Right renal pelvis (tissue), 4 donors: ENCODE measurements at places on chromosomes 7 and 10.

DNA sequence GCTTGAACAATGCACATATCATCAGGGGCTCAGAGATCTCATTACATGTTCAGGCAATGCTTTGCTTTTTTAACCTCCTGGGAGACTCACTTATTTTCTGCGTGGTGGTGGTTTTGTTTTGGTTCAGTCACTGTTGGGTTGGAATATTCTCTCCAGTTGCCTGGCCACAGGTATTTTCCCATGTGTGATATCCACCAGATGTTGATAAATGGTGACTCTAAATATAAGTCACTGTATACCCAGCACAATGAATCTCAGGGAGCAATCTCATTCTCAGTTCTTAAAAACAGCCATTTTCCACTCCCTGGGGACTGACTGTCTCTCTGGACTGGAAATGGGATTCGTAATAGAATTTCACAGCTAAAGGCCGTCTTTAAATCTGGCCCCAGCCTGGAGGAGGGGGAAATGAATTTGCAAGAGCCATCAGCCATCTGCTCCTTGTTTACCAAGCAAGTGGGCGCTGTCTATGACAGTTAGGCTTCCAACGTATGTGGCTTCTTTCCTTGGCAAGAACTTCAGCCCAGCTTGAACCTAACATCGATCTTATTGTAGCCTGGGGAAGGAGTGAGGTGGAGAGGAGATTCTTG is 1106.2 kb downstream of the NRG3 start:
- no peak for DNase-seq

- DNase-seq: no peak
These were observed 48.1 kb downstream of the SAMD8 start for GRCh38 chr10:75159519-75159918.

- DNase-seq: no peak
These were observed 22.2 kb downstream of the MKX start for GRCh38 chr10:27723436-27723835.

DNA sequence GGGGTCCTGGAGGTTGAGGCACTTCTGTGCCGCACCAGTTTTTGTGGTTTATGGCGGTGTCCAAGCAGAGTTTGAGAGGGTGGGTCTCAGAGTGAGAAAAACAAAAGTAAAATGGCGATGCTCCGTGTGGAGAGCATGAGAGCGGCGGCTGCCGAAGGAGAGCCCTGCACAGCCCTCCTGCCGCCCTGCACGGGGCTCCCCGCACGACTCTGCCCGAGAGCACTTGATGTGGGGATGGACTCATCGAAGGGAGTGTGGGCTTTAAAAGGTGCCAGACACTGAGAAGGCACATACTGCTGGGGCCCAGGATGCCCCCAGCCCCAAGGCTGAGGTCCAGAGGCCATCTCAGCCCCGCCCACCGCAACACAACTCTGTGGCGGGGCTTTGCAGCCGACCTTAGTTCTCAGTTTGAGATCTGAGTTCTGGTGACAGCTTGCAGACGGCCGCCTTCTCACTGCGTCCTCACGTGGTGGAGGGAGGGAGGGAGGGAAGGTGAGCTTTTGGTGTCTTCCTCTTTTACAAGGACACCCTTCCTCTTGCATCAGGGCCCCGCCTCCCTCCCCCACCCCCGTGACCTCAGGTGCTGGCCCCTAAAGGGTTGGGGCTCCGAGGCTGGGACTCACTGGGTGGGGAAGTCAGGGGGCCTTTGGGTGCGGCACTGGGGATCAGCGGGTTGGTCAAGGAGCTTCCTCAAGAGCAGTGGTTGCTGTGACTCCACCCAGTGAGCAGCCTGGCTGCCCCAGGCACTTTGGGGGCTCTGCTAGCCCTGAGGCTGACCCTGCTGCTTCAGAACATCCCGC is 69.1 kb downstream of the NKX6-2 start:
- no peak for DNase-seq

DNA sequence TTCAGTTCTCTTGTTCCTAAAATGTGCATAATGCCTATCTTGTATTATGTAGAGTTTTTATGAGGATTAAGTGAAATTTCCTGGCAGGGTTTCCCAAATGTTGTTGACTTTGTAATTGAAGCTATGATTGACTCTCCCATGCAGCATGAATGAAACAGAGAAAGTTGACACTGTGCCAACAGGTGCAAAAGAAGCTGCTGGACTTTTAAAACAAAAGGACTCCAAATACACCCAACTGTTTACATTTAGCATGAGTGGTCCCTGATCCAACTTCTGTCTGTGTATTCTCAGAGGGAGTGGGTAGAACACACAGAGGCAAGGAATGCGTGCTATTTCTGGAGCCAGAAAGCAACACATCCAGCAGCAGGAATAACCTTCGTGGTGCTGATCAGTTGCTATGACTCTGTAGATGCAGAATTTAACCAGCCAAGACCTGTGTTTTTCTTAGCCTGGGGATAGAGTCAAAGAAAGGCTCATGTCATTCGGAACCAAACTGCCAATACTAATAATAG is 14.4 kb upstream of the RBM20 start:
- DNase-seq: no peak

DNA sequence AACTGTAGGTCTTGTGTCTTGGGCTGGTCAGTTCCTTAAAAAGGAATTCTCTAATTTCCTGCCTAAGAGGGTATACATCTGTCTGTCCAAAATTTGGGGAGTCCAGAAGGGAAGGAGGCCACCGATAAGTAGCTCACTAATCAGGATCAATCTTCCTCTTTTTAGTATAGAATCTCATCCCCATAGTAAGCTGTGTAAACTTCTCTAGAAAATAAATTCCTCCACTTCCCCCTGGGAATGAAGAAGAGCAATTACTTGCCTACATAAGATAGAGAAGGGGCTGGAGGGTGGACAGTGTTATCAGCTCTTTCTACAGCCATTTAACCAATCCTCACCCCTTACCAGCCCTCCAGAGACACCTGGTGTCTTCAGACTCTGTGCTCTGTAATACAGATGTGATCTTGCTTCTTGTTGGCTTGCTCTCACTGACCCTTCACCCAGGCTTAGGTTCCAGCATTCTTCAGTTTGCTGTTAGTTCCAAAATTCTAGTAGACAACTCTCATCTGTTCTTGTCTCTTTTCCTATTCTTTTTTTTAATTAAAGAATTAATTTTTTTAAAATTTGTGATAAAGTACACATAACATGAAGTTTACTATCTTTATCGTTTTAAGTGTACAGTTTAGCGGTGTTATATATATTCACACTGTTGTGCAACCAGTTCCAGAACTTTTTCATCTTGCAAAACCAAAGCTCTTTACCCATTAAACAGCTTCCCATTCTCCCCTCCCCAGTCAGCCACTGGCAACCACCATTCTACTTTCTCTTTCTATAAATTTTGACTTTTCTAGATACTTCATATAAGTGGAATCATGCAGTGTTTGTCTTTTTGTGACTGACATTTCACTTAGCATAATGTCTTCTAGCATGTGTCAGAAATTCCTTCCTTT is 6.5 kb upstream of the PRKAR2B start:
- no peak for DNase-seq

DNA sequence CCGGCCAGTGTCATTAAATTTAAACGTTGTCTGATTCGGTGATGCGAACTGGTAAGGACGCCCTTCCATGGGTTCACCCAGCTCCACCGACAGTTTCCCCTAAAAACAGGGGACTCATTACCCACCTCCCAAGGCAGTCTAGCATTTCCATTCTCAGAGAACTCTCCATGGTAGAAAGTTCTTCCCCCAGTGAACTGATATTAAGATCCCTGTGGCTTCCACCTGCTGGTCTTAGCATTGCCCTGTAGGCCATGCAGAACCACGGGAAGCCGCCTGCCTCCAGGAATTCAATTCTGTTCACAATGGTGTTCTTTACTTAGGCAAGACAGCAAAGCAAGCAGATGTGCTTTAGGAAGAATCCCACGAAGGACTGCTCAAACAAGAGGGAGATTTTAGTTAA is 128.9 kb upstream of the NANOS1 start:
- no peak for DNase-seq

GRCh38 chr10:60170250-60170649 is 219.4 kb downstream of the ANK3 start:
- DNase-seq: no peak

- DNase-seq: no peak
These were observed 69.4 kb downstream of the PTPRE start for GRCh38 chr10:127976286-127976685.

DNA sequence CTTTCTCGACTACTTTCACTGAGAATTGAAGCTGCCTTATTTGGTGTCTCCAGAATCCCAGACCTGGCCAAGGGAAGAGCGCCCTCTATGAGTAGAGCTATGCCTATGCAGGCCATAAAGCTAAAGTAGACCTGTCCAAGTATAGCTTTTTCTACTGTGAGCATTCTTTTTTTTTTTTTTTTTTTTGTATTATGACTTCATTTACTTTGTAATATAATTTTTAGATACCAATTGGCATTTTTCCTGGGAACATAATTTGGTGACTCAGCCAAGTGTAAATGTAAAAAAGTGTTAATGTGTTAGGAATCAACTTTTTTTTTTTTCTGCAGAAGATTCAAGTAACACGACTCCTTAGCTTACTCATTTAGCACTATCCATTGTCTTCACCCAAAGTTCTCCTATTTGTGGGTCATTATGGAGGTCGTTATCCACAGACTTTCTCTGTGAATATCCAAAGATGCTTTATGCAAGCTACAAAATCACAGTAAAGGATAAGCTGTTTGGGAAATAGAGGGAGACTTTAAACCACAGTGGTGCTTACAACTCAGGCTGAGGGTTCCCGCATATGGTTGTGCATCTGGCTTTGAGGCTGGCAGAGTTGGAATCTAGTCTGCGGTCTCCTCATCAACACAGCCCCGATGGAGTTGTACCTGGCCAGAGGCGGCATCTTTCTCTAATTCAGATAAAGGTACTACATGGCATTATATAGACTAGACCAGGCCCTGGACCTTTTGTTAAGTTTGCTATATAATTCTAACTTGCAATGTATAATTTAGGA is 1040.2 kb upstream of the SORCS1 start:
- no peak for DNase-seq

DNA sequence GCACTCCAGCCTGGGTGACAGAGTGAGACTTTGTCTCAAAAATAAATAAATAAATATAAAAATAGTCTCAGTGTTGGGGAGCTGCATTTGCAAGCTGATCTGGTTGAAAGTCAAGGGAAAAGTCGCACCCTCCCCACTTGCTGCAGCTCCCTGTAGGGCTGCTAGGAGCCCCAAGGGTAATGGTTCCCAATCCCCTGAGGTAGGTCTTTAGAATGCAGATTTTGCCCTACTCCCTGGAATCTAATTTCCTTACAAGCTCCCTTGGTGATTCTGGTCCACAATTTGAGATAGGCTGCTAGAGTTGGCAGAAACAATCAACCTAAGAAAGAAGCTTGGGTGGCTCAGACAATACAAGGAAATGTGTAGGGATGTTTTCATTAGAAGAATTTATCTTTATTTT is 232.5 kb upstream of the YAE1 start:
- DNase-seq: no peak

GRCh38 chr10:87650838-87651589 is 8.7 kb upstream of the PAPSS2 start:
- DNase-seq: no peak

- DNase-seq: no peak
These were observed 27.5 kb downstream of the AP3M1 start for GRCh38 chr10:74123081-74123480.

DNA sequence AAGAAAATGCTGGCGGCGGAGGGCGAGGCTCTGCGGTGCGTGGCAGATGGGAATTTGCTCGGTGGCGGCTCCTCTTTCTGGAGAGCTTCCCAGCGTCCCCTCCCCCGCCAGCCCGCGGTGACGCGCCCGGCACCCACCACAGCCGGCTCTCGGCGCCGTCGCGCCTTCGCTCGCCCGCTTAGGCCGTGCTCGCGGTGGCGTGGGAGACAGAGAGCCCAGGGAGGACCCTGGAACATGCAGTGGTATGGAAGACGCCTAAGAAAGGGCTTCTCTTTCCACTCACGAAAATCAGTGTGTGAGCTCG is 576 bp upstream of the CSGALNACT2 start:
- DNase-seq: peak; percentile 57

DNA sequence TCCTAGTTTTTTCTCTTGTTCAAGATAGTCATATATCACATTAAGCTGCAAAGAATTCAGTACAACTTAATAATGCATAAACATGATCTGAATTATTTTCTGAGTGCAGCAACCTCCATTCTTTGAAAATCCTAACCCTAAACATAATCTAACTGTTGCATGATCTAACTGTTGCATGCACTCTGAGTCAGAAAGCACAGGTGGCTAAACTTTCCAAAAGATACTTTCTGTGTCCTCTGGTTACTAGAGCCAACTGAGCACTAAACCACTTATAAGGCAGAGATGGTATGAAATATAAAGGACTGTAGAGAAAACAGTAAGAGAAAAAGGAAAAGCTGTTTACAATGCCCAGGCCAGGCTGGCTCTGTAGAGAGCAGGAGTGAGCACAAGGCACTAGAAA is 23.0 kb upstream of the FAM133B start:
- DNase-seq: no peak

DNA sequence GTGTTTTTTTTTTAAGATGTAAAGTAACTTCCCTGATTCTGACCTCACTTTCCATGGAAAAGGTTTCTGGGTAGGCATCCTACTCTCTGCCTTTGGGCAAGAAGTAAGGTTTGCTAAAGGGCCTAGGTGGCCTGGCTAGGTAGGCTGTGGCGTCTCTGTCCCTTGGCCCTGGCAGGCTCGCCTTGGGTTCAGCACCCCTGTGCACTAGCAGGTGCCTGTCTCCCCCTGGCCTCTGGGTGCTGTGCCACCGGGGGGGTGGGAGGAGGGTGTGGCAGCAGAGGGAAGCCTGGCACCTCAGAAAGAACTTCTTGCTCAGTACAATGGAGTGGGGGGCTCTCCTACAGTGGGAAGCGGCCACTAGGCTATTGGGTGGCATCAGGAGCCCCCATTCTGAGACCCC is 14.0 kb downstream of the TECPR1 start:
- no peak for DNase-seq

GRCh38 chr7:127954357-127954748 is 76.9 kb downstream of the LRRC4 start:
- DNase-seq: no peak

DNA sequence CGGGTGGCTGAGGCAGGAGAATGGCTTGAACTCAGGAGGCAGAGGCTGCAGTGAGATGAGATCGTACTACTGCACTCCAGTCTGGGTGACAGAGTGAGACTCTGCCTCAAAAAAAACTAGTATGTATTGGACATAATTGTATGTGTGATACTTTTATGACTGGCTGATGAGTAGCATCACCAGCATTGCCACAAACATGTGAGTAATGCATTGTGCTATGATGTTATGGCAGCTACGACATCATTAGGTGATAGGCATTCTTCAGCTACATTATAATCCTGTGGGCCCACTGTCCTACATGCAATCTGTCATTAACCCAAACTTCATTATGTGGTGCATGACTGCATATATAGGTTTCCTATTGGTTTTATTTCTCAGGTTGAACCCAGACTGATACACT is 352.4 kb downstream of the GALNT17 start:
- DNase-seq: no peak

- no peak for DNase-seq
These were observed 84.0 kb upstream of the KLF14 start for GRCh38 chr7:130818056-130818455.
